ENCODE measurements at places on chromosomes 5 and 9. TPM values are rescaled to one million over a fixed set of nuclear protein-coding genes. Genes with fewer than 3 reads are reported as not detected.
A peak's percentile ranks its signal among the peaks of the same experiment; 100 is the strongest.

The GNPDA1 gene
- 23.0 TPM for total RNA-seq

DNA sequence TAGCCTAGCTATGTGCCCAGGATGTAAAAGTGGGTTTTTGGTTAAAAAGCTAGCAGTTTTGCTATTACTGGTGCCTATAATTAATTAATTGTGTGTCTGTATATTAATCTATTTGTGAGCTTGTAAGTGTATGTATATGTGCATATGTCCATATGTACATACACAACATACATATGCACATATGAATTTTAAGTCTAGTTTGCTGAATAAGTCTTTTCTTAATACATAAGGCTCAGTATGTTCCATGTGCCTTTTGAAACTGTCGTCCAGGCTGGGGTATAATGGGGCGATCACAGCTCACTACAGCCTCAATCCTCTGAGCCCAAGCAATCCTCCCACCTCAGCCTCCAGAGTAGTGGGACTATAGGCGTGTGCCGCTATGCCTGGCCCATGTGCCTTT lies 10.1 kb downstream of the SH3GL2 start:
- no peaks in the 10 kb centered on the region for H3K36me3 ChIP-seq
- H3K27me3 ChIP-seq, result no peaks in the 10 kb centered on the region
- DNase-seq, result no peak
- H3K4me3 ChIP-seq, result no peak overlapping the region
- no peak overlapping the region for H3K27ac ChIP-seq

GRCh38 chr5:111774525-111774924 lies 17.5 kb upstream of the NREP start:
- no peaks in the 10 kb centered on the region for H3K36me3 ChIP-seq
- H3K27ac ChIP-seq, result no peak overlapping the region
- H3K27me3 ChIP-seq, result no peaks in the 10 kb centered on the region
- H3K4me3 ChIP-seq, result no peak overlapping the region
- no peak for DNase-seq

DNA sequence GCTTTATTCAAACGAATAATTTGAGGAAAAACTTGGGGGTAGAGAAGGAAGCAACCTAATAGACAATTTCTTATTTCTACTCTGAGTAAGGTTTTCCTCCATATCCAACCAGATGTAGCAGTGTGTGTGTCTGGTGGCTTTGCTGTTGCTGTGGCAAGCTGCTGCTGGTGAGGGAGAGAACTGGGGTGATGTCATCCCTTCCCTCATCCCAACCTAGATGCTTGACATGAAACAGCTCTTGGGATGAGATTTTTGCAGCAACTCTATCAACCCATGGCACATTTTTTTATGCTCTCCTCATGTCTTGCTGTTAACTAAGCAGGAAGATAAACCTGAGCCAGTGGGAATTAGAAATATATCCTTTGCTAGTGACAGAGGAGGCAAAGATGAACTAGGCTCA lies 135.8 kb downstream of the PCSK1 start:
- no peak overlapping the region for H3K27ac ChIP-seq
- H3K27me3 ChIP-seq, result no peaks in the 10 kb centered on the region
- no peaks in the 10 kb centered on the region for H3K4me1 ChIP-seq
- H3K4me3 ChIP-seq, result no peak overlapping the region

The COX7C gene
- 489 TPM for total RNA-seq

The SPINK4 gene
- total RNA-seq, result not detected

- H3K27me3 ChIP-seq, result no peaks in the 10 kb centered on the region
- H3K27ac ChIP-seq, result no peak overlapping the region
- H3K36me3 ChIP-seq, result no peaks in the 10 kb centered on the region
- H3K4me3 ChIP-seq, result no peak overlapping the region
- DNase-seq, result no peak
Observed at GRCh38 chr5:129977810-129978209, 73.5 kb downstream of the CHSY3 start.

GRCh38 chr5:10490927-10491672 lies 49.4 kb downstream of the ROPN1L start:
- no peaks in the 10 kb centered on the region for H3K27me3 ChIP-seq
- peaks cover 13% of the 10 kb centered on the region for H3K4me1 ChIP-seq
- DNase-seq, result no peak
- no peak overlapping the region for H3K4me3 ChIP-seq
- no peak overlapping the region for H3K27ac ChIP-seq
- no peaks in the 10 kb centered on the region for H3K36me3 ChIP-seq

The CD14 gene
- total RNA-seq, result 4.9 TPM

DNA sequence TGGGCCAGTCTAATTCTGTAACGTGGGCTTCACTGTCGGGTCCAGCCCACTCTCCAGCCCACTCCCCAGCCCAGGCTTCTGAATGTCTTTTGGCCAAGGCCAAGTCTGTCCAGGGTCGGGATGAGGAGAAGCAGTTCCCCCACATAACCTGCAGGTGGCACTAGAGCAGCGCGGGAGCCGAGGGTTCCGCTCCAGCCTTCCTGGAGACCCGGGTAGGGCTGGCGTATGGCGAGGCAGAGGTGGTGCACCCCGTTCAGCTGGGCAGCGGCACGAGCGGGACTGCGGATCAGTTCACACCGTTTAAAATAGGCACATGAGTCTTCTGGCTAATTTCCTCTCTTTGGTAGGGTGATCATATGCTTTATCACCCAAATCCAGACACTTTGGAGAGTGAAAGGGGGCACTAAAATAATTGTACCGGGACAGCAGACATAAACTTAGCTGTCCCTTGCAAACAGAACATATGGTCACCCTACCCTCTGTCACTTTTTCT lies 185.9 kb downstream of the MSX2 start:
- H3K4me3 ChIP-seq, result no peak overlapping the region
- no peak overlapping the region for H3K27ac ChIP-seq
- no peaks in the 10 kb centered on the region for H3K27me3 ChIP-seq
- peak; percentile 24 for DNase-seq
- H3K36me3 ChIP-seq, result no peaks in the 10 kb centered on the region
- no peaks in the 10 kb centered on the region for H3K4me1 ChIP-seq

The ASS1 gene
- total RNA-seq, result not detected

The DPYSL3 gene
- total RNA-seq, result 0.06 TPM

DNA sequence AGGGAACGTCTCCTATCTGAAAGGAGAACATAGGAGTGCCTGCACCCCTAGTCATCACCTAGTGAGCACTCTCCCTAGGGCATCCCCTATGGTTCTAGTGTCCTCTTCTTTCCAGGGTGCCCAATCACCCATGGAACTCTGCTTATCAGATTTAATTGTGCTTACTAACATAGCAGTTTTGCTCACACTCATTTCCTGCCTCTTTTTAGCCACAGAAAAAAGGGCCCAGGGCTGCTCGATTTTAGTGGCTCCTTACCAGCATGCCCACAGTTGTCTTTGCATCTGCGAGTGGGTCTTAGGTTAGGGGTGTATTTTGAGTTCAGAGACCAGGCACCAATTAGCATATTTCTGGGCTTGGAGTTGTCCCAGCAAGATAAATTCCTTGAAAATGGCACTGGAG lies 1110.2 kb downstream of the TAF11L14 start:
- no peaks in the 10 kb centered on the region for H3K36me3 ChIP-seq
- H3K4me1 ChIP-seq, result peaks cover 59% of the 10 kb centered on the region
- peak; percentile 10 for DNase-seq
- no peaks in the 10 kb centered on the region for H3K27me3 ChIP-seq

GRCh38 chr9:70588381-70588780 lies 173.9 kb upstream of the KLF9 start:
- H3K4me3 ChIP-seq, result no peak overlapping the region
- no peaks in the 10 kb centered on the region for H3K36me3 ChIP-seq
- no peak for DNase-seq
- no peaks in the 10 kb centered on the region for H3K27me3 ChIP-seq

DNA sequence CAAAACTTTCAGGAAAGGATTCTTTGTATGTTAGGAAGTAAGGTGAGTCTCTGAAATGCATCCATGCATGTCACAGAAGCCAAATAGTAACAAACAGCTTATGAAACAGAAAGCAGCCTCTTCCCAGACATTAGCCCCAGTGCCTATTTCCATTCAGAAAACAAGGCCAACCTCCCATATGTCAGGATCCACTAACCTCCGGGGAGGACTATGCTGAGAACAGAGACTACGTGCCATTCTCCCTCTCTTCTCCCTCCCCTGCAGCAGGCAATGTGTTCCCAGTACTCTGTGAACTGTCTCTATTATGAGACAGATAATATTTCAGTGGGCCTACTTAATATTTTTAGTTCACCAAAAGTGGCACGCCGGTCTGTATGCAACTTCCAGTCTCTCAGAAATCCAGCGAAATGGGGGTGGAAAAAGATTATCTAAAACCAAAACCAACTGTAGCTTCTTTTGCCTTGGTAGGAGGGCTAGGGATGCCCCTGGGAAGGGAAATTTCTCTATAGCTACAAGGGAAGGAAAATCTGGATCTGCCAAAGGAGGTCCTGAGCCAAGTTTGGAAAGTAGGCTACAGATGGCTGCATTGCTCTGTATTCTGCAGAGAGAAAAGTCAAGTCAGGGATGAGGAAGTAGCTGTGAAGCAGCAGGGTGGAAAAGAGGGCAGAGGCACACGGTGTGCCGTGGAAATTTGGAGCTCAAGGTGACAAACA lies 42.0 kb downstream of the VLDLR start:
- H3K36me3 ChIP-seq, result no peaks in the 10 kb centered on the region
- no peak overlapping the region for H3K4me3 ChIP-seq
- no peaks in the 10 kb centered on the region for H3K4me1 ChIP-seq

The LCN2 gene
- total RNA-seq, result not detected

DNA sequence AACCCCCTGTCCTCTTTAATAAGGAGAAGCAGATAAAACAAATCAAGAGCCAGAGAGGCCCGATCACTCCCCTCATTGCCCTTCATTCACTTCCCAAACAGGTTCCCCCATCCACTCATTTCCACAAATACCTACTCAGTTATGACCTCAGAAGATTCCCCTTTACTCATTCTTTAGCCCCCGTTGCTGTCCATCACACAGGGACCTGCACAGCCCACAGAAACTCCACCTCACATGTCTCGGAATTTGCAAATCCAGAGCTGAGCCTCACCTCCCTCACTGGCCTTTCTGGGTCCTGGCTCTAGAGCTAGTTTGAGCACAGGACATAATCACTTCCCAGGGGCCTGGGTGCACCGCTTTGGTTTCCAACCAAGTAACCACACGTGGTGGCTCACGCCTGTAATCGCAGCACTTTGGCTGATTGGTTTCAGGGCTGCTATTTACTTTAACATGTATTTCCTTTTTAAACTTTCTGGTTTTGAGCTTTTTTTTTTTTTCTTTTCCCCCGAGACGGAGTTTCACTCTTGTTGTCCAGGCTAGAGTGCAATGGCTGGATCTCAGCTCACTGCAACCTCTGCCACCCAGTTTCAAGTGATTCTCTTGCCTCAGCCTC lies 17.8 kb downstream of the ATP6V0E1 start:
- no peak for DNase-seq
- H3K27me3 ChIP-seq, result no peaks in the 10 kb centered on the region
- H3K4me1 ChIP-seq, result peaks cover 77% of the 10 kb centered on the region
- H3K27ac ChIP-seq, result no peak overlapping the region

- H3K4me1 ChIP-seq, result no peaks in the 10 kb centered on the region
- no peak for DNase-seq
- no peak overlapping the region for H3K27ac ChIP-seq
- H3K4me3 ChIP-seq, result no peak overlapping the region
- H3K27me3 ChIP-seq, result no peaks in the 10 kb centered on the region
- no peaks in the 10 kb centered on the region for H3K36me3 ChIP-seq
Observed at GRCh38 chr9:489198-490197, 274.8 kb downstream of the DOCK8 start.

The SREK1IP1 gene
- 18.4 TPM for total RNA-seq

- H3K27ac ChIP-seq, result no peak overlapping the region
- no peak overlapping the region for H3K4me3 ChIP-seq
- H3K36me3 ChIP-seq, result no peaks in the 10 kb centered on the region
- H3K4me1 ChIP-seq, result no peaks in the 10 kb centered on the region
- no peaks in the 10 kb centered on the region for H3K27me3 ChIP-seq
- no peak for DNase-seq
Observed at GRCh38 chr9:124718928-124719327, 52.2 kb downstream of the NR6A1 start.

DNA sequence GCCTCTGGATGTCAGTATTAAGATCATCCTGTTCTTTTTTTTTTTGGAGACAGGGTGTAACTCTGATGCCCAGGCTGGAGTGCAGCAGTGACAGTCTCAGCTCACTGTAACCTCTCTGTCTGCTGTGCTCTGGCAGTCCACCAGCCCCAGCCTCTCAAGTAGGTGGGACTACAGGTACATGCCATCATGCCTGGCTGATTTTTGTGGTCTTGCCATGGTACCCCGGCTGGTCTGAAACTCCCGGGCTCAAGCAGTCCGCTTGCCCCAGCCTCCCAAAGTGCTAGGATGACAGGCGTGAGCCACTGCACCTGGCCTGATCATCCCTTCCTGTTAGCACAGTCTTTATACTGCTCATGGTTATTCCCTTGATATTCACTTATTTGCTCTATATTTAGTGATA lies 3.5 kb downstream of the KDM4C start:
- no peak overlapping the region for H3K4me3 ChIP-seq
- H3K4me1 ChIP-seq, result peaks cover 46% of the 10 kb centered on the region
- DNase-seq, result no peak
- H3K36me3 ChIP-seq, result no peaks in the 10 kb centered on the region

GRCh38 chr9:93261281-93261680 lies 77.3 kb downstream of the WNK2 start:
- H3K4me1 ChIP-seq, result no peaks in the 10 kb centered on the region
- no peak for DNase-seq
- H3K4me3 ChIP-seq, result no peak overlapping the region
- H3K27ac ChIP-seq, result no peak overlapping the region
- no peaks in the 10 kb centered on the region for H3K27me3 ChIP-seq

The PIGO gene
- 29.7 TPM for total RNA-seq

All from CD4-positive, alpha-beta memory T cell (primary cell).